ENCODE measurements at places on chromosomes 13 and 19.

DNA sequence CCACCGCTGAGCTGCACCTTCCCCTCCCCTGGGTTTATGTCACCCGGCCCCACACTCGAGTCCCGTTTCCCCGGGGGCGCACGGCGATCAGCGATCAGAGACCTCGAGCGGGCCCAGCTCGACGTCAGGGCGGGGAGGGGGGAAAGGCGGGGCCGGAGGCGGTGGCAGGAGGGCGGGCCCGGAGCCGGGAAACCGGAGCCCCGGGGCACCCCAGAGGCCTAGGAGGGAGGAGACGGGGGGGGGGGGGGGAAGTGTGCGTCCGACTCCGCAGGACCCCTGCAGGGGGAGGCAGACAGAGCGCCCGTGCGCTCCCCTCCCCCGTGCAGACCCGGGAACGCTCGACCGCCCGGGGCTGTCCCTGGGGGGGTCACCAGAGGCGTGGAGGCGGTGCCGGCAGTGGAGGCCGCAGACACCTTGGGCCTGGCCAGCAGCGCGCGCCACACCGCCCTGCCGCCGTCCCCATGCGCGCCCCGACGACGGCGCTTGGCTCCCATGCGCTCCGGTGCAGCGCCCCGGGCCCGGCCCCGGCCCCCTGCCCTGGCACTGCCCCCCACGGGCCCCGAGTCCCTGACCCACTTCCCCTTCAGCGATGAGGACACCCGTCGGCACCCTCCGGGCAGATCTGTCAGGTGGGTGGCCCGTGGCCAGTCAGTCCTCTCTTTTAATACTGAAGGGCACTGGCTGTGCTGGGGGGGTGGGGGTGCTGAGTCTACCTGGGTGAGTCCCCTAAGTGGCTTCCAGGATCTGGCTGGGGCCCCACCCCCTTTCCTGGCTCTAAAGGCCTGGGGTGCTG is 11.8 kb downstream of the PDE4A start:
- DNase-seq: no peak

GRCh38 chr19:6238256-6238642 is 41.5 kb downstream of the MLLT1 start:
- DNase-seq: no peak

DNA sequence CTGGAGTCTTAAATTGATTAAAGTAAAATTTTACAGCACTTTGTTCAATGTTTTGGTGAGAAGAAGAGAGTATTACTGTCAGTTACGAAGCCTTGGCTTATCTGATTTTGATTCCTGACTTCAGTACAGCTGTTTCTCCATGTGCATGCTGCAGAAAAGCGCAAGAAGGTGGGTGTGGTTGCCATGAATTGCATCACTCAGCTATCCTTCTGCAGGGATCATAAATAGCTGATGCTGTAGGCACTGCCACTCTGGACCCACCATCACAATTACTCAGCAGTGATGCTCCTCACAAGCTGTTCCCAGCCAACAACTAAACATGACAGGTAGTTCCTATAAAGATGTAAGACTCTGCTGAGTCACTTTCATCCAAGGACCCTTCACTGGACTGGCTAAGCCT is 321.2 kb downstream of the IRS2 start:
- DNase-seq: no peak

DNA sequence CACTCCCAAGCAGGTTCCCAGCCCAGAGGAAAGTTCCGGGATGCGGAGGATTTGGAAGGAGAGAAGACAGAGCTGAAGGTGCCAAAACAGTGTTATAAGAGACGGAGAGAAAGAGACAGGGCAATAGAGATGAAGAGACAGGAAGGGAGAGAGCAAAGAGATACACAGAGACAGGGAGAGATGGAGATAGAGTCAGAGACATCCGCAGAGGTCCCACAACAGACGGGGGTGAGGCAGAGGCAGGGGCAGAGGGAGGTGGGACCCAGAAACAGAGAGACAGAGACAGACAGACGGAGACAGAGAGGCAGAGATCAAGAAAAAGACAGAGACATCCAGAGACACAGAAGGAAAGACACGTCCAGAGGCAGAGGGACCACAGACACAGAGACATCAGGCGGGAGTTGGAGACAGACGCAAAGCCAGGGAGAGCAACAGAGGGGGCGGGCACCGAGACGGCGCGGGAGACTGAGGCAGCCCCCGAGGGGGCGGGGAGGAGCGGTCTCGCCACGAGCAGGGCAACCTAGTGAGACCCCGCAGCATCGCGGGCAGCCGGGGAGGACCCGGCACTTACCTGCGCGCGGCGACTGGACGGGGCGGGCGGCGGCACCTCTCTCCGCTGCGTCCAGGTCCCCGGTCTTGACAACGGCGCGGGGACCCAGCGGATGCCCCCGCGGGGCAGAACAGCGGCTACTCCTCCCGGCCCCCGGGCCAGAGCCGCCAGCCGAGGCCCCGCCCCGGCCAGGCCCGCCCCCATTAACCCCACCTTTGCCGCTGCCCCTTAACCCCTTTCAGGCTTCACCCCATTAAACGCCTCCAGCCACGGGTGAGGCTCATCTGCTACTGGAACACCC is at the start of gene GPR4:
Gene GPR4 (minus strand): TSS at position 689 of the 851 bp plus-strand sequence. CDS start 10,346 bp downstream, outside the sequence.
- DNase-seq: no peak

DNA sequence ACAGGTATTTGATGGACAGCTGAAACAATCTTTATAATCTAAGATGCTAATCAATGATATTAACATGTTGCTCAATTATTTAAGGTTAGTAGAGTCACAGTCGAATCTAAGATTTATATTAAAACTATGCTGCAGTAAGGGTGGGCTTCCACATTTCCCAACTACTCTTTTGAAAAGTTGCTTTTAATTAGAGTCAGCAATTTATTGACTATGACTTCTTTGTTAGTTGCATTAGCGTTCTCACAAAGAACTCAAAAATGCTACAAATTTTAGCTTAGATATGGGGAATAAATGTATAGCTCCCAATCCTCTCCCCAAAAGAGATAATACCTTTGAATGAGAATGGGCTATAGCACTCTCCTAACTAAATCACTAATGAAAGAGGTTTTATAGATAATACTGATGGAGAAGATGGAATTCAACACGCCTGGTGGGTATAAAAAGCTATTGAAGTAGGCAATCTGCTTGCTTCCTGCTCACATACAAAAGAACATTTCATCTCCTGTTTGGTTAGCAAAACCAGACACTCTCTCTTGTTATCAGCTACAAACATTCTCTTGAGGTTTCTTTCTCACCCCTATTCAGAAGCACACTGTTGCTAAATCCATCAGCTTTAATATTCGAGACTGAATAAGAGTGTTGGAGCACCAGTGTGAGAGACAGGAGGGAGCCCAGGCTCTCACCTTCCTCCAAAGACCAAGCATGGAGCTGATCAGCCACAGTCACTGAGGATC is 2.4 kb upstream of the FLT1 start:
- no peak for DNase-seq

- DNase-seq: peak; percentile 68
Measured at GRCh38 chr13:76885203-76886004, 801 bp downstream of the KCTD12 start.

GRCh38 chr19:30361107-30361447 is 11.1 kb upstream of the ZNF536 start:
- DNase-seq: no peak

- DNase-seq: no peak
Measured at GRCh38 chr13:40061466-40062450, 406.3 kb downstream of the COG6 start.
